ENCODE measurements at places on chromosomes 5 and 9.

- DNase-seq: peak; percentile 34
These were observed 48.0 kb upstream of the POU5F2 start for GRCh38 chr5:93789173-93790067.

- no peak for DNase-seq
These were observed 37.5 kb downstream of the NAA35 start for GRCh38 chr9:85978496-85978895.

DNA sequence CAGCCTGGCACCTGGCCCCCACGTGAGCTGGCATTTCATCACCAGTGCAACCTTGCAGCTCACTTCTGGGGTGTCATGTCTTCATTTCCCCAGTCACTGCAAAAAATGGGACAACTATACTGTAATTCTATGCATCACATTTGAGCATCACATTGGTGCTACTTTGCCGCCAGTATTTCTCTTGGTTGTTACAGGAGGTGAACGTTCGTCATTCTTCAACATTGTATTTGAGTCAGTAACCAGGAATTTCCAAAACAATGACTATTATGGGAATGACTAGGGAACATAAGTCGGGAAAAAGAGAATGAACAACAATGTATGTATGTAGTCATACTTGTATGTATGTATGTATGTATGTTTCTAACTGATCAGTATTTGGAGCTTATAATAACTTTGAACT is 1278.0 kb downstream of the EFNA5 start:
- DNase-seq: no peak

DNA sequence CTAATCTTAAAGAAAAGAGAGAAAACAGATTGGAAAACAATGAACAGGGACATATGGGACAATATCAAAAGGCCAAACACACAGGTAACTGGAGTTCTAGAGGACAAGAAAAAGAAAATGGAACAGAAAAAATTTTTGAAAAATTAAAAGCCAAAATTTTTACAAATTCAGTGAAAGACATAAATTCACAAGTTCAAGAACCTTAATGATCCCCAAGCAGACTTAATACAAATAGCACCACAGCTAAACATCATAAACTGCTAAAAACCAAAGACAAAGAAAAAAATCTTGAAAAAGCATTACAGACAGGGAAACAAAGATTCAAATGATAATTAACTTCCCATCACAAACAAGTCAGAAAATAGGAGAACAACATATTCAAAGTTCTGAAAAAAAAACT is 338.5 kb upstream of the SLC30A5 start:
- no peak for DNase-seq

- no peak for DNase-seq
These were observed 603 bp downstream of the DENND1A start for GRCh38 chr9:123929177-123929869.

- DNase-seq: no peak
These were observed 803.1 kb upstream of the COX7C start for GRCh38 chr5:85814596-85814995.

Data from HT-29 (cell line).